ENCODE measurements at places on chromosomes 3 and 15. TPM values are rescaled to one million over a fixed set of nuclear protein-coding genes. Genes with fewer than 3 reads are reported as not detected.

GRCh38 chr15:68190048-68190447, 15.1 kb downstream of the CALML4 start:
- no peak overlapping the region for H3K4me3 ChIP-seq
- H3K36me3 ChIP-seq, result peaks cover 32% of the 10 kb centered on the region
- peaks cover 2% of the 10 kb centered on the region for H3K4me1 ChIP-seq
- no peak for DNase-seq

The TM4SF1 gene
- total RNA-seq, result 12.9 TPM

DNA sequence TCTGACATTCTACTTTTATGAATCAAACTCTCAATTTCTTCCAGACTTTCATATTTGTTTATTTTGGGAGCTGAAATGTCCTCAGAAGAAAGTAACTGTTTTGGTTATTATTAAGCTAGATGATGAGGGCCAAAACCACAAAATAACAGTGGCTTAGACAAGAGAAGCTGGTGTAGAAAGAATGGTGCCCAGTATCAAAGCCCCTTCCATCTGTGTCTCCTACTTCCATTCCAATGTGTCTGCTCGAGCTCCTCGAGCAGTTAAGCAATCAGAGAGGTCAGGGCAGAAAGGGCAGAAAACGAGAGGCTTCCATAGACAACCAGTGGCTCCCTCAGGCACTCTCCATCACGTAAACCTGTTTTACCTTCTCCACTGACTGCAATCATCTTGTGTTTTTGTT, 59.7 kb upstream of the MAGI1 start:
- no peak overlapping the region for H3K4me3 ChIP-seq
- H3K36me3 ChIP-seq, result no peaks in the 10 kb centered on the region
- no peaks in the 10 kb centered on the region for H3K27me3 ChIP-seq
- H3K4me1 ChIP-seq, result no peaks in the 10 kb centered on the region
- H3K27ac ChIP-seq, result no peak overlapping the region

The FETUB gene
- total RNA-seq, result 0.09 TPM

The PDE12 gene
- total RNA-seq, result 9.5 TPM

- no peaks in the 10 kb centered on the region for H3K27me3 ChIP-seq
- peaks cover 38% of the 10 kb centered on the region for H3K36me3 ChIP-seq
- no peak for DNase-seq
- H3K27ac ChIP-seq, result no peak overlapping the region
- no peaks in the 10 kb centered on the region for H3K4me1 ChIP-seq
These were observed 35.2 kb downstream of the BDH1 start for GRCh38 chr3:197520311-197521276.

The ECE2 gene
- not detected for total RNA-seq

The IGF1R gene
- 11.0 TPM for total RNA-seq
